ENCODE measurements at places on chromosomes 6 and 20. TPM values are rescaled to one million over a fixed set of nuclear protein-coding genes. Genes with fewer than 3 reads are reported as not detected.

CCN5 gene
- total RNA-seq = not detected

ESF1 gene
- 17.3 TPM for total RNA-seq

TNFRSF6B gene
- not detected for total RNA-seq

KIF25 gene
- not detected for total RNA-seq

TCF21 gene
- total RNA-seq = not detected

PRDM1 gene
- total RNA-seq = 132 TPM

NOL7 gene
- 56.6 TPM for total RNA-seq

MLN gene
- not detected for total RNA-seq

GPX6 gene
- total RNA-seq = not detected

LY6G6D gene
- total RNA-seq = not detected

EXOC2 gene
- total RNA-seq = 34.6 TPM

ZSCAN16 gene
- 4.6 TPM for total RNA-seq

MRPS18A gene
- total RNA-seq = 41.0 TPM

DPPA5 gene
- total RNA-seq = not detected

ANGPT4 gene
- total RNA-seq = not detected

GRIK2 gene
- not detected for total RNA-seq

TMEM74B gene
- 0.45 TPM for total RNA-seq

STX7 gene
- 19.5 TPM for total RNA-seq

MYCT1 gene
- total RNA-seq = not detected

CTAGE9 gene
- total RNA-seq = not detected

RAB32 gene
- 0.35 TPM for total RNA-seq

OR2B6 gene
- total RNA-seq = not detected

Measured in activated CD8-positive, alpha-beta memory T cell treated with anti-CD3 and anti-CD28 coated beads, Interleukin-2, amount 10 ng/mL, durations not matched to agents 7 days and 5 days (primary cell).